ENCODE measurements at places on chromosomes 2 and 18.
A peak's percentile ranks its signal among the peaks of the same experiment; 100 is the strongest.

DNA sequence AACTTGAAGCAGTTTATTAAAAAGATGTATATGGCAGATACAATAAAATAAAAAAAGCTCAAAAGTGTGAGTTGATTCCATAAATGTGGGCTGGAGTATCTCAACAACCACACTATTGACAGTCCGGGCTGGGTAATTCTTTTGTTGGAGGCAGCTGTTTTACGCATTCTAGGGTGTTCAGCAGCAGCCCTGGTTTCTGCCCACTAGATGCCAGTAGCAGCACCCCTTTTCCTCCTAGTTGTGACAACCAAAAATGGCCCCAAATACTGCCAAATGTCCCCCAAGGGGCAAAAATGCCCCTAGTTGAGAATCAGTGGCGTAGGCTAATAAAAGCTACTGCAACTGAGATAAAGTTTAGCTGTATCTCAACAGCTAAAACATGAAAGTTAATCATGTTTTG is 44.8 kb downstream of the CHMP3 start:
- DNase-seq = peak; percentile 24

DNA sequence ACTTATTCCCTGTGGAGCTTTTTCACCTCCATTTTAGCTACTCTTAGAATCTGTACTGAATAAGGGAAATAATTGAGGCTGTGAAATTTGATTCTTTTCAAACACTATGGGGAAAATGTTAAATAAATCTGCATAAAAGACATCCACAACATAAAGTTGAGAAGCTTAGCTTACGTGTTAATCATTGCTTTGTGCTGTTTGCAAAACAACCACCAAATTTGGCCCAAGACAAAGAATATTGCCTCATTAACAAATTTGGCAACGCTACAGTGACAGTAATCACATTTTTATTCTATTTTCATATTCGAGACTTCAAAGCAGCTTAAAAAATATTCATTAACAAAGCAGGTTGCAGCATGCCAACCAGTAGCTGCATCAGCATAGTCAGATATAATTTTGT is 437.6 kb downstream of the DPP10 start:
- no peak for DNase-seq

- no peak for DNase-seq
Observed at GRCh38 chr2:192128655-192129054, 66.1 kb downstream of the TMEFF2 start.

GRCh38 chr2:152563764-152564163 is 153.5 kb downstream of the PRPF40A start:
- no peak for DNase-seq

- no peak for DNase-seq
Observed at GRCh38 chr2:239959059-239959971, 65.8 kb downstream of the NDUFA10 start.

DNA sequence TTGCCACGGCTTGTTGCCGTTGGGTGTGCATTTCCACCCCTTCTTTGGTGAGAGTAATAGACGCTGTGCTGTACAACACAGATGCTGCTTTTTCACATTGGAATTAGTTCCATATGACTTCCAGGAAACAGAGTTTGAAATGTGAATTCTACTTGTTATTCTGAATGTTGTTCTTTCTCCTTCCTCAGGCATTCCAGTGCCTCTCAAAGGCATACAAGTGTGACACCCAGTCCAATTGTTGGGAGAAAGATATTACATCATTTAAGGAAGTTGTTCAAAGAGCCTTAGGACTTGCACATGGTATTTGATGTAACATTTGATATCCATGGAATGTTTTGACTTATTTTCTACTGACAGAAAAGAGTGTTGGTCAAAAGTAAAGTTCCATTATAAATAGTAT is 134.4 kb upstream of the LTBP1 start:
- DNase-seq = no peak

DNA sequence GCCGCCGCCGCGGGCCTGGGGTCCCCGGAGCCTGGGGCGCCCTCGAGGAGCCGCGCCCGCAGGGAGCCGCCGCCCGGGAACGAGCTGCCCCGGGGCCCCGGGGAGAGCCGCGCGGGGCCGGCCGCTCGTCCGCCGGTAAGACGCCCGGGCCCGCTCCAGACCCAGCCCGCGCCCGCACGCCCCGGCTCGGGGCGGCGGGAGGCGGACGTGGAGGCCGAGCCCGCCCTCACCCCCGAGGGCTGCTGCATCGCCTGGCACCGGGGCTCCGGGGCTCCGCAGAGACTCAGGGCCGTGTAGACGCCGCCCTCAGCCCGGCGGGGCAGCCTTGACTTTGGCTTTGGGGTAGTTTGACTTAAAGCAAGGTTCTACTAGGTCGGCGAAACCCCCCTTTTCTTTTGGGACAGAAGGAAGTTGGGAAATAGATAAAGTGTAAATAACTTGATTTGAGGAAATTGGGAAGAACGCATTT is 335 bp downstream of the ERFE start:
- peak; percentile 83 for DNase-seq

All from SK-N-SH (cell line).